ENCODE measurements at places on chromosomes 2 and 18.

- DNase-seq, result peak; percentile 45
- no peak overlapping the region for H3K27ac ChIP-seq
- no peaks in the 10 kb centered on the region for H3K36me3 ChIP-seq
- no peaks in the 10 kb centered on the region for H3K4me1 ChIP-seq
- no peaks in the 10 kb centered on the region for H3K27me3 ChIP-seq
Observed at GRCh38 chr2:58448065-58448507, 207.0 kb upstream of the FANCL start.

- no peak overlapping the region for H3K27ac ChIP-seq
- no peak overlapping the region for H3K4me3 ChIP-seq
- peaks cover 8% of the 10 kb centered on the region for H3K27me3 ChIP-seq
- H3K4me1 ChIP-seq, result no peaks in the 10 kb centered on the region
- no peaks in the 10 kb centered on the region for H3K36me3 ChIP-seq
- no peak for DNase-seq
Observed at GRCh38 chr18:9329471-9329870, 5.1 kb upstream of the TWSG1 start.

DNA sequence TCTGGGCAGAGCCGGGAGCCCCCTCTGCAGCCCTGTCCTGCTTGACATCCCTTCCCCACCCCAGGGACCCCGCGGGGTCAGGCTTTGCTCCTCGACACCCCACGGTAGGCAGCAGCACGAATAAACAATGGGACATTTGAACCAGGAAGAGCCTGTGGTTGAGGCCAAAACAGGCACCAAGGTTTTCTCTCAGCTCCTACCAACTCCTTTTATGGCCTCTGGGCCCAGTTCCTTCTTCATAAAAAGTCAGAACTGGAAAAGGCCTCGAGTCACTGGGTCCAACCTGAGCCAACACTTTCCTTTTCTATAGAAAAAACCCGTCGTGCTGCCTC, 20.6 kb downstream of the TEX44 start:
- no peaks in the 10 kb centered on the region for H3K36me3 ChIP-seq
- H3K4me1 ChIP-seq, result peaks cover 81% of the 10 kb centered on the region
- H3K27me3 ChIP-seq, result no peaks in the 10 kb centered on the region
- no peak for DNase-seq
- peak overlapping the region; percentile 63 for H3K4me3 ChIP-seq
- peak overlapping the region; percentile 99 for H3K27ac ChIP-seq

DNA sequence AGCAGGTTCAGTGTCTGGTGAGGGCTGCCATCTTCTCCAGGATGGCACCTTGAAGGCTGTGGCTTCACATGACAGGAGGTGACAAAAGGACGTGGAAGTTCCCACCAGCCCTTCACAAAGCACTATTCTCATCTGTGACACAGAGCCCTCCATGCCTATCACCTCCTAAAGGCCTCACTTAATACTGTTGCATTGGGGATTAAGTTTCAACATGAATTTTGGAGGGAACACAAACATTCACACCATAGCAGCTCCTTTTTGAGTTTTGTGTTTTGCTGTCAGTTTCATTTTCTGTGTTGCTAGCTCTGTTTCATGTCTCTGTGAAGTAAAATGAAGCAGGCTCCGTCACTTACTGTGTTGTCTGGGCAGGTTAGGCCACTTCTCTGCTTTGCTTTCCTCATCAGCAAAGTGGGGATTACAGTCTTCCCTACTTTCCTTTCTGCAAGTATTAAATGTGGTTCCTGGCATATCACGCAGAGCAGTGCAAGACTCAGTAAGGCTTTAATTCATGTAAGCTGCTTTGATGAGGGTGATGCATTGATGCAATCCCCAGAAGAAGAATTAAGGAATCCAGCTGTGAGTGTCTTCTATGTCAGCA, 31.6 kb downstream of the LIMS1 start:
- H3K36me3 ChIP-seq, result no peaks in the 10 kb centered on the region
- no peaks in the 10 kb centered on the region for H3K27me3 ChIP-seq
- DNase-seq, result no peak
- H3K27ac ChIP-seq, result no peak overlapping the region
- H3K4me1 ChIP-seq, result no peaks in the 10 kb centered on the region

DNA sequence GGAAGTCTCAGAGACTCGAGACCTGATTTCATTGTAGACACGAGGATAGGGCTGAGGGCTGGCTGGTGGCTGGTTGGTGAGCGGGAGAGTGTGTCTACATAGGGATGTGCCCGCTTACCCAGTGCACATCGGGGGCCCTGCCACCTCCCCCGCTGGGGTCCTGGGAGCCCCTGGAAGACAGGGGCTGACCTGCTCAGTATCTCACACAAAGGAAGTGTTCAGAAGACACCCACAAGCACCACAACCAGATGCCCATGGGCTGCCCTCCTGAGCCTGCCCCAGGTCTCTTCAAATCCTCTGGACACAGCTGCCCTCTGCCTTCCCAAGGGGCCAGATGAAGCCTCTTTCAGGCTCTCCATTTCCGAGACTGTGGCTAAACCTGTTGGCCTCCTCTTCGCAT, 43.1 kb downstream of the MYCN start:
- no peak for DNase-seq
- H3K4me1 ChIP-seq, result no peaks in the 10 kb centered on the region
- no peaks in the 10 kb centered on the region for H3K36me3 ChIP-seq
- H3K27ac ChIP-seq, result no peak overlapping the region
- no peak overlapping the region for H3K4me3 ChIP-seq
- no peaks in the 10 kb centered on the region for H3K27me3 ChIP-seq

DNA sequence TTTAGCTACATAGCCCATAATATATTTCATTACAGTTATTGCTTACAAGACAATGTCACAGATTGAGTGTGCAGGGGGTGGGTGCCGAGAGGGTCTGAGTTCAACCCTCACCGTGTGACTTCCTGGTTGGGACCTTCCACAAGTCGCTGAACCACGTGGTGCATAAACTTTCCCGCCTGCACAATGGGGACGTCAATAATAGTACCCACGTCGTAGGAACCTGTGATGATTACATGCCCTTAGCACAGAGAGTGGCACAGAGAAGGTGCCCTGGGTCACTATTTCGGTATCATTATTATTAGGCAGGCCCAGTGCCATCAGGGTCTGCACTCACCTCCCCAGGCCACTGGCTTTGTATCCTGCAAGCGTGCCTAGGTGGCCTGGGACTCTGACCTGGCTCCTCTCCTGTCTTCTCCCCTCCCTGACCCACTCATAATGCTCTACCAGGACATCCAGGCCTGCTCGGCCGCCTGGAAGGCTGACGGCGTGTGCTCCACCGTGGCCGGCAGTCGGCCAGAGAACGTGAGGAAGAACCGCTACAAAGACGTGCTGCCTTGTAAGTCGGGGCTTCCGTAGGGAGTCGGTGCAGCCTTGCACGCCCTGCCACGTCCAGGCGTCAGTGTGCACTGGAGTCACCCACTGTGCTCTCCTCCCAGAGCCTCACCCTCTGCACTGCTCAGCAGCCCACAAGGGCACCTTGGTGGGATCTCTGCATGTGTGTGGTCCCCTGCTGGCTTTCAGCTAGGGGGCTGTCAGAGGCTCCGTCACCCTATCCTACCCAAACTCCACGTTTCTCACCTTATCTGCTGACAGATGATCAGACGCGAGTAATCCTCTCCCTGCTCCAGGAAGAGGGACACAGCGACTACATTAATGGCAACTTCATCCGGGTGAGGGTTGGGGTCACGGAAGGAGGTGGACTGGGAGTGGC, 2.8 kb downstream of the PTPN18 start:
- H3K4me1 ChIP-seq, result peaks cover 6% of the 10 kb centered on the region
- H3K27me3 ChIP-seq, result peaks cover 16% of the 10 kb centered on the region
- no peak overlapping the region for H3K4me3 ChIP-seq
- H3K27ac ChIP-seq, result no peak overlapping the region

DNA sequence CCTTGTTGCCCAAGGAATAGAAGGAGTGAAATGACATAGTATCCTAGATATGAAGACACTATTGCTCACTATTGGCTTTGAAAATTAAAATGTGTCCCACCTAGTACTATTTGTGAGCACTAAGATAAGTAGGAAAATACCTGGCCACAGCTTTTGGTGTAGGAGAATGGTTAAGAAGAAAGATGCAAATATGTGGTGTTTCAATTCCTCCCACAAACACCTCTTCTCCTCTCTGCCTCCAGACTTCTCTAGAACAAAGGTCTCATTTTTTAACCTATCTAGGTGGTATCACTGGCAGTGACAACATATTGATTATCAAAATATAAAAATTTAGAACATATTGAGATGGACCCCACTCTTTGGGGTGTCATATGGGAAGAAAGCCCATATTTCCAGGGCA, 929.9 kb upstream of the FANCL start:
- no peaks in the 10 kb centered on the region for H3K36me3 ChIP-seq
- H3K27ac ChIP-seq, result no peak overlapping the region
- DNase-seq, result no peak
- H3K4me3 ChIP-seq, result no peak overlapping the region

DNA sequence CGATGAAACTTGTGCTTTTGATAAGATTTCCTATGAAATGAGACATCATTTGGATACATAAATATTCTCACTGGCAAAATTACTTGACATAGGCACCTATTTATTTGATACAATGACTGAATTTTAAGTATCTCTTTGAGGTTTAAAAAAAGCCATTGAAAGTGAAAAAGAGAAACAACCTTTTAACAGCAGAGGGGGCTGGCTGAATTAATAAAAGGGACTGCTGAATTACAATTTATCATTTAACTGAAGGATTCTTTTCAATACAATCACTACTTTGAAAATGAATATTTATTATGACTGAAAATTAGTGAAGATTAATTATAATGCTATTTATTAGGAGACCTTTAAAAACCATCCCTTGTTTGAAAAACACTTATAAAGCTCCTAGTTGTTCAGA, 335.3 kb downstream of the DLGAP1 start:
- H3K4me1 ChIP-seq, result no peaks in the 10 kb centered on the region
- no peaks in the 10 kb centered on the region for H3K27me3 ChIP-seq

- DNase-seq, result no peak
- no peak overlapping the region for H3K27ac ChIP-seq
- H3K36me3 ChIP-seq, result no peaks in the 10 kb centered on the region
- H3K4me3 ChIP-seq, result no peak overlapping the region
Observed at GRCh38 chr2:223086370-223086981, 34.5 kb downstream of the KCNE4 start.

- H3K27me3 ChIP-seq, result no peaks in the 10 kb centered on the region
- no peak for DNase-seq
- H3K4me1 ChIP-seq, result no peaks in the 10 kb centered on the region
- peak overlapping the region; percentile 8 for H3K27ac ChIP-seq
- H3K4me3 ChIP-seq, result no peak overlapping the region
Observed at GRCh38 chr2:207334624-207335371, 169.1 kb upstream of the KLF7 start.

DNA sequence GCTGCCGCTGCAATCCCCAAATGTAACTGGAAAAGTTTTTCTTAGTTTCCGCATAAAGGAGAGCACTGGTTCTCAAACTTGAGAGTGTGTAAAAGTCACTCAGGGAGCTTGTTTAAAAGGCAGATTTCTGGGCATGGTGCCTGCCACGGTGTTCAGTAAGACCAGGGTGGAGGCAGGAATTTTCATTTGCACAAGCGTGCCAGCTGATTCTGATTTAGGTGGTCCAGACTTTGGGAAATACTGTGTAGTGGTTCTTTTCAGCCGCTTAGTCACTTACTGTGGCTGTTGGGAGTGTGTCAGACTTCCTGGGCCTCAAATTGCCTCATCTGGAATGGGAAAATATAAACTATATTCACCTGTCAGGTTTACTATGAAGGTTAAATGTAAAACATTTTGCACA, 788 bp downstream of the ARMC9 start:
- H3K4me1 ChIP-seq, result peaks cover 8% of the 10 kb centered on the region
- peak overlapping the region; percentile 89 for H3K4me3 ChIP-seq
- H3K36me3 ChIP-seq, result no peaks in the 10 kb centered on the region
- DNase-seq, result no peak
- H3K27ac ChIP-seq, result no peak overlapping the region

DNA sequence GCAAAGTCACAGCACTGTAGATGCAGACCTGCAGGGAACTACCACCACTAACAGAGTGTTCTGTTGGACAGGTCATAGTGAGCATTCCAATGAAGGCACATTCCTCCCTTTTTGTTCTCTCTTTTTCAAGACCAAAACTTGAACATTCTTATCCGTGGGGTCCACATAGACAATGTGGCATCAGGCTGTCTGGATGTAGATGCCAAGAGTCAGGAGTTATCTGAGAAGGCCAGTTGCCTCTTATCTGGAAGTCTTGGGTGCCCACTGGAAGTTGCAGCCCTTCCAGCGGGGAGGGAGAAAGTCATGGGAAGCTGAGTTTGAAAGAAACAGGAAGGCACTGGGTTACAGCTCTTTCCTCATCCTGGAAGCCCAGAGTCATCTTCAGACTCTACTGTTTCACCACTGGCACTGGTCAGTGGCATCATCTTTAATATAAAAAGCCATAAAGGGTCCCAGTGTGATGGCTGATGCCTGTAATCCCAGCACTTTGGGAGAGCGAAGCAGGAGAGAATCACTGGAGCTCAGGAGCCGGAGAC, 61.4 kb downstream of the FAM161A start:
- no peaks in the 10 kb centered on the region for H3K27me3 ChIP-seq
- no peaks in the 10 kb centered on the region for H3K36me3 ChIP-seq
- H3K4me1 ChIP-seq, result no peaks in the 10 kb centered on the region
- no peak overlapping the region for H3K27ac ChIP-seq
- no peak for DNase-seq

GRCh38 chr2:160282063-160282580, 82.0 kb upstream of the ITGB6 start:
- H3K27me3 ChIP-seq, result no peaks in the 10 kb centered on the region
- H3K36me3 ChIP-seq, result peaks cover 63% of the 10 kb centered on the region
- no peaks in the 10 kb centered on the region for H3K4me1 ChIP-seq
- no peak overlapping the region for H3K27ac ChIP-seq
- no peak overlapping the region for H3K4me3 ChIP-seq

DNA sequence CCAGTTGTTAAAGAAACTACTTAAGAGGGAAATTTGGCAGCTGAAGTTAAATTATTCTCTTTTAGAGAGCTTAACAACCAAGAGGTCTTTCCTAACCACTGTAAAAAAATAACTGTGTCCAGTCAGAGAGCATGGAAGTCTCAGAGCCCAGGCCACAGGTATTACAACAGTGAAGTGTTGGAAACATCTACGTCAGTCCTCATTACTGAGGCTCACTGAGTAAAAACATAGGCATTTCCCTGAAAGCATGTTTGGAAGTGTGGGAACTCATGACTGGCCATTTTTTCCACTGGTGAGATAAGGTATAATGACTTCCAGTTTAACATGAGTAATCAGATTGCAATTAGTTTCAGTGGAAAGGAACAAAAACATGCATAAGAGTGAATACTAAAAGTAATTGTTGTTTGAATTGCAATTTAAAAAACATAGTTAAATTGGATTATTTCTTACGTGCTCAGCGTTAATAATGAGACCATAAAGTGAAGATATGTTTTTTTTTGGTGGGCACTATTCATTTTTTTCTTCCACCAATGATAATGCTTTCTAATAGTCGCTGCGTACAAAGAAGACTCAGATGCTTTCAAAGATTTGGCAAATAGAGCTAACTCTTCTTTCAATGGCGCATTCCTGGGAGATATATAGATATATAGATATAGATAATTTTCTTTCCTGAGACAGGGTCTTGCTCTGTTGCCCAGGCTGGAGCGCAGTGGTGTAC, 60.8 kb downstream of the EFEMP1 start:
- H3K4me1 ChIP-seq, result no peaks in the 10 kb centered on the region
- no peak for DNase-seq
- no peak overlapping the region for H3K4me3 ChIP-seq
- no peaks in the 10 kb centered on the region for H3K36me3 ChIP-seq
- H3K27me3 ChIP-seq, result no peaks in the 10 kb centered on the region

- no peaks in the 10 kb centered on the region for H3K4me1 ChIP-seq
- no peak overlapping the region for H3K27ac ChIP-seq
- no peaks in the 10 kb centered on the region for H3K27me3 ChIP-seq
- no peaks in the 10 kb centered on the region for H3K36me3 ChIP-seq
- DNase-seq, result no peak
Observed at GRCh38 chr2:229641676-229642075, 72.7 kb downstream of the DNER start.
